ENCODE measurements at places on chromosomes 4 and X.

DNA sequence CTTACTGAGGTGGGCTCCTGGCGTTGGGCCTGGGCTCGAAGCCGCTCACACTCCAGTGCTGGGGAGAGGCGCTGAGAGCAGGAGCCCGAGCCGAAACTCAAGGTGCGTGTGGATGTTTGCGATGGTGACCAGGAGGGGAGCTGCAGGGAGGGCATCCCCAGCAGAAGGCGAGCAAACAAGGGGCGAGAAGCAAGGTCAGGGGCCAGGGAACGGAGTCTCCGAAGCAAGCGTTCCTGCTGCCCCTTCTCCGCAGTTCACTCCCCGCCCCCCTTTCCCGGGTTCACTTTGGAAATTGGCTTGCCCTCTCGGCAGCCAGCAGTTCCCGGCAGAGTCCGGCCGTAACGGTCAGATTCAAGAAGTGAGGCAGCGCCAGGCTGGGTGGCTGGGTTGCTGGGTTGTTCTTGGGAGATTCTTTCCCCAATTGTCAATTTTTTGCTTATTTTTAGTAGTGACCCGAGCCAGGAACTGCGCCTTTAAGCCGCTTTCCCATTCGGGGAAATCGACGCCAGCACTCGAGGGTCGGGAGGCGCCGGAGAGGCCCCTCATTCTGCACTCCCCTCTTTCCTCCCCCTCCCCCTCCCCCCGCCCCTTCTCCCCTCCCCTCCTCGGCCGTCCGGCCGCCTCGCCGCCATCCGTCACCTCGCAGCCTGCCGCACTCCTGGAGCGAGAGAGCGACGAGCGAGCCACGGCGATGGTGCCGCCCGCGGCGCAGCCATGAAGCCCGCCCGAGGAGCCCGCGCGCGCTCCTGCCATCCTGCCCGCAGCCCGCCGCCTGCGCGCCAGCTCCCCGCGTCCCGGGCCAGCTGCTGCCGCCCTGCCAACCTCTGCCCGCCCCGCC is at the start of gene FRMPD3:
Gene FRMPD3, plus strand, starts transcription at position 655 of the 838 bp plus-strand sequence. CDS start 76,937 bp downstream, outside the sequence.
- no peak for DNase-seq

GRCh38 chrX:106606571-106606970 is 5.2 kb upstream of the RADX start:
- DNase-seq = no peak

DNA sequence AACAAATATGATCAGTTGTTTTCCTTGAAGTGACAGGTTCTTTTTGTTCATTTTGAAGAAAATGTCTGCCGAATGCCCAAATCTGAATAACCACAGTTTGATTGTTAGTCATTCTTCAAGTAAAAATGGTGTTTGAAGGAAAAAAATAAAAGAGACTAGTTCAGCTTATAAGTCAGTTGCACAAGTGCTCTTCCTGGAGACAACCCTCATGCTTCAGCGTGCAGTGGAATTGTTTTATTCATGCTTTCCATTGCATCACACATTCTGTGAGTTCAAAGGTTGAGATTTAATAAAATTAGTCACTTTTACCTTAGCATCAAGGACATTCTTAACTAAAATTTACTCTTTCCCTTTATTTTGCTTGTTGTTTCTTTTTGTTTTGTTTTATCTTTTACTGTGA is 404.9 kb downstream of the ZNF674 start:
- peak; percentile 34 for DNase-seq

DNA sequence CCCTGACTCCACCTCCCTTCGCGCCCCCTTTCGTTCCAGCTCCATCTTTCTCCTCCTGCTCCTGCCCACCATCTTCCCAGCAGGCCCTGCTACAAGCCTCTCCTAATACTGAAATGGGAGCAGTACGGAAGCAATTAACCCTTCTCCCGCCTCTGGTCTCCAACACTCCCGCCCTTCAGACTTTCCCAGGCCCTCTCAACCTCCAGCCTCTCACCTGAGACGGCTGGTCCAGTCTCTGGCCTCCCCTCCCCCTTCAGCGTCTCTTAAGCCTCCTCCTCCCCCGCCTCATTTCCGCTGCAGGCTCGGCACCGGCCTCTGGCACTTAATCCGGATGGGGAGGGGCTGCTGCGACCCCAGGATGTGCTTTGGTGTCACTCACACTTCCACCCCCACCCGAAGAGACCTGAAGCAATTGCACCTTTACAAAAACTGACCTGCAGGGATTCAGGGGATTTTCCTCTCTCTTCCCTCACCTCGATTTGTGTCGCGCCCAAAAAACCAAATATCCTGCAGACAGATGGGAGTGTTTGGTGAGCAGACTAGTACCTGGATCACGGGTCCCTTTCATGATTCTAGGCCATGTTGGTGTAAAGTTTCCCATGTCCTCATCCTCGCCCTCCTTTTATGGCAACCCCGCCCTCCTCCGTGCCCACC is 657 bp downstream of the TCEAL8 start:
- peak; percentile 43 for DNase-seq

- no peak for DNase-seq
These were observed 26.2 kb downstream of the FBXW7 start for GRCh38 chr4:152509595-152510225.

- DNase-seq = peak; percentile 27
These were observed 41.6 kb downstream of the UNC5C start for GRCh38 chr4:95507147-95507546.

DNA sequence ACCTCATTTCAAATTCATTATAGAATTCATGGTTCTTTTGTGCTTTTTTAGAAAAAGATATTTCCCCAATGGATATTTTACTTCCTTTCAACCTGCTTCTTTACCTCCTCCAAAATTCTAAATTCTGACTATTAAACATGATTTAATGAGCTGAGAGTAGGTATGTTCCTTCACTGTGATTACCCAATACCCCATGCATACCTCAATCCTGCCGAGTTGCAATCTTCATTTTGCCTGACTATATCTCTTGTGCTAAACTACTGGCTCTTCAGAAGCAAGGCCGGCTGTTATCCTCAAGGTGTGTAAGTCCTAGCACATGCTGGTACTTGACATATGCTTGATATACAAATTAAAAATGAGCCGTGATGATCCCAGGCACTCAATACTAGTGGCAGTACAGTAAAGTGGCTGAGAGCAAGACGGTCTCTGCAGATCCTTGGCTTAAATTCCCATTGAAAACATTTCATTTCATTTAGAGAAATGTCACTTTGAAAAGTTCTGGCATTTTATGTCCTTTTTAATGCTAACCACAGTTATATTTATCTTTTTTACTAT is 320.4 kb downstream of the KCNIP4 start:
- DNase-seq = no peak

GRCh38 chr4:123562994-123563750 is 166.6 kb downstream of the SPRY1 start:
- no peak for DNase-seq

- no peak for DNase-seq
These were observed 46.6 kb downstream of the CXorf58 start for GRCh38 chrX:23954396-23954795.

GRCh38 chr4:128277856-128278255 is 9.8 kb downstream of the PGRMC2 start:
- DNase-seq = no peak

- DNase-seq = no peak
These were observed 42.4 kb downstream of the PTTG2 start for GRCh38 chr4:38002451-38003071.

- DNase-seq = no peak
These were observed at the start of gene KLHL34 for GRCh38 chrX:21658152-21658737. KLHL34 (minus strand) TSS chrX:21658330; CDS start chrX:21657788, 542 bp downstream.

GRCh38 chr4:24241511-24241910 is 342.8 kb downstream of the DHX15 start:
- DNase-seq = no peak

GRCh38 chr4:176800891-176801534 is 8.3 kb upstream of the VEGFC start:
- no peak for DNase-seq

GRCh38 chrX:118976599-118977340 is 2.4 kb downstream of the LONRF3 start:
- DNase-seq = no peak

DNA sequence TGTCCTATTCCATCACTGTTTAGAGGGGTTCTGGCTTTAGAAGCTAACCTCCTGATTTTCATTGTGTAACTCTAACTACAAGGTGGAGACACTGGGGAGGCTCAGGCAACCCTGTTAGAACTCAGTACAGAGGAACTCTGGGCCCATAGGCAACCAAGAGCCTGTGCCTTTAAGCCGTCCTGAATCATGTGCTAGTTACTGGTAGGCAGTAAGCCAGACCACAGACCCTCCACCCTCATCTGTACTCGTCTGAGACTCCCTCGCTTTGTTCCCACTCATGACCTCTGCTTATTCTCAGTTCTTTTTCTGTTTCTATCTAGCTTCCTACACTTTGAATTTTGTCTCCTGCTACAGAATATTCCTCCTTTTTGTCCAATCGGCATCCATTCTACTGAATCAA is 31.4 kb downstream of the TBC1D1 start:
- no peak for DNase-seq

- DNase-seq = no peak
These were observed 171.4 kb downstream of the ARHGEF9 start for GRCh38 chrX:63613531-63614028.

DNA sequence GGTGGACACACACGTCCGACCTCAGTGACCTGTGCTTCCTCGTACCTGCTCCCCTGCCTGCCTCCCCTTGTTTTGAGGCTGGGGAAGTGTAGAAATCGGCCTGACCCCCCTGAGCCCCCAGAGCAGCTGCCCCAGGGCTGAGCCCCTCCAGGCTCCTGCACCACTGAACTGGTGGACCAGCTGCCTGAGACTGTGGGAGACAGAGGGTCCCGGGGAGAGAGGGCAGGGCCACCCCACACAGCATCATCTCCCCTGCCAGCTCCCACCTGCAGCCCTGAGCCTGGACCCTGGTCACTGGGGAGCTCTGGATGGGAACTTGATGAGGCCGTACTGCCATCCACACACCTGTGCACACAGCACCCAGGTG is 15.0 kb upstream of the NAT8L start:
- DNase-seq = no peak

- DNase-seq = no peak
These were observed 2.3 kb downstream of the HNRNPD start for GRCh38 chr4:82371497-82371896.

GRCh38 chr4:120809518-120809917 is 113.0 kb downstream of the PRDM5 start:
- no peak for DNase-seq

GRCh38 chr4:145830699-145831098 is 107.9 kb downstream of the ZNF827 start:
- DNase-seq = no peak

- no peak for DNase-seq
These were observed 98.0 kb upstream of the STIM2 start for GRCh38 chr4:26762650-26763049.

DNA sequence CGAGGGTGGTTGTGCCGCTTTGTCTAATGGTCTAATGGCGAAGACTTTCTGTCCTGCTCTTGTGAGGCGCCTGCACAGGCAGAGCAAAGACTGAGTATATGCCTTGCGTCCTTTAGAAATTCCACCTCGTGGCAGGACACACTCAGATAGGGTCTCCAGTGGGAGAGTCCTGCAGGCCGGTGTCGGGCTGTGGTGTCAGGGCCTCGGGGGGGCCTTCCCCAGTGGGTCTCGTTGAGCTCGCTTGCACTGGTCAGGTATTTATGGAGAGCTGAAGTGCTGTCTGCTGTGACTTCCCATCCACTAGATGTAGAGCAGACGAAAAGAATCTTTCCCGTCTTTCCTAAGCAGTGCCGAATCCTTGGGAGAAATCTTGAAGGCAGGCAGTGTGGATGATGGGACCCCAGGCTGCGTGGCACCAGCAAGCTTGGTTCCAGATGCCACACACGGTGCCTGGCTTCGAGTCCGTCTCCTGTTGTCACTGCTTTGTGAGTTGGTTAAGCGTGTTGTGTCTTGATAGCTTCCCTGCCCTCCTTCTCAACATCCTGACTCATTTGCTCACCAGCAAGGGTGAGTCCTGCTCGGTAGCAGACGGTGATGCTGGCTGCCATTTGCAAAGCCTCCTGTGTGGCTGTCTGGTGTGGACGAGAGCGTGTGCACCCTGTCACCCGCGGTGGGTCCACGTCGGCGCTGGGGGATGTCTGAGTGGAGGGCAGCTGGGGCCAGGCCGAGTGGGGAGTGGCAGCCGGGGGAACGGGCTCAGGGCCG is 20.5 kb downstream of the MAEA start:
- no peak for DNase-seq

DNA sequence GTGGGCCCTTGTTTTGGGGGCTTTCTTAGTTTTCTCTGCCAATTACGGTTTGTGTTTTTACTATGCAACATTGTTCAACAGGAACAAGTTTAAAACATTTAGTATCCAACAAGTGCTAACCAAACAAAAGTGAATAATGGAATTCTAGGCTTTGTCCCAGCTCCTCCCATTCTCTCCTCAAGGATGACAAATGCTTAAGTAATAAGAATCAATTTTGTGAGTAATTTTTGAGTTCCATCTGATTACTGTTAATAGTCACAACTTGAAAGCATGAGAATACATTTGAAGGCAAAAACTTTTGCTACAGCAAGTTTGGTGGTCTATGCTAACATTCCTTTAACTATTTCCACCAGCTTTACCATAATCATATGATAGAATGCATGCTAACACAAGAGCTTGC is 78.1 kb upstream of the HPGD start:
- DNase-seq = no peak

- no peak for DNase-seq
These were observed 1701.2 kb upstream of the PCDH10 start for GRCh38 chr4:131447883-131448282.

- no peak for DNase-seq
These were observed 43.5 kb downstream of the SPATA18 start for GRCh38 chr4:52094376-52095145.

DNA sequence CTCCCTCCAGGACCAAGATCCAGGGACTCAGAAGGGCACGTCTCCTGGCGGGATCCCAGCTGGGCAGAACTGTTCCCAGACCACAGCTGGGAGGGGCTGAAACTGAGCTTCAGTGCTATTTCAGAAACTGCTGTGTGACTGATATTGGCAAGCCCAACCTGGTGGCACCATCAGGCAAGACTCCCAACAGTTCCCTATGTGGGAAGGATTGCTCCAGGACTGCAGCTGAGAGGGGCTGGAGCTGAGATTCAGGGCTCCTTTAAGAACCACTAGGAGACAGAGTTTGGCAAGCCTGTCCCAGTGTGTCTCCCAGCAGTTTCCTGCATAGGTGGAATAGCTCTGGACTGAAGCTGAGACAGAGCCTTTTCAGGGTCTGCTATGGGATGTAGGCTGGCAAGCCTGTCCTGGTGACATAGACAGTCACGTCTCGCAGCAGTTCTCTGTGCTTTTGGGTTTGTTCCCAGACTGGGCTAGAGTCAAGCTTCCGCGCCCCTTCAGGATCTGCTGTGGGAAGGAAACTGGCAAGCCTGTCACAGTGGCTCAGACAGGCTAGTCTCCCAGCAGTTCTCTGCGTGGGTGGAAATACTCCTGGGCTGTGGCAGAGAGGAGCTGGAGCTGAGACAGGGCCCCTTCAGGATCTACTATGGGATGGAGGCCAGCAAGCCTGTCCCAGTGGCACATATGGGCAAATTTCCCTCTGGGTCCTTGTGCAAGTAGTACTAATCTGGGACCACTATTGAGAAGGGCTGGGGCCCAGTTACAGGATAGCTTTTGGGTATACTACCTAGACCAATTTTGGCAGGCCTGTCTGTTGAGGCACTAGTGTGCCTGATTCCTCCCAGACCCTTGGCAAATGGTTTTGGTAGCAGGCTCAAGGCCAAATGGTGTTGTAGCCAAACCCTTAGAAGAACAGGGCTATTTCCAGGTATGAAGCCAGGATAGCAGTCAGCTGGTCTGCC is 20.2 kb upstream of the MED14 start:
- peak; percentile 40 for DNase-seq

GRCh38 chr4:3307486-3307885 is 14.7 kb downstream of the RGS12 start:
- no peak for DNase-seq
